Pons (tissue), 1 donor: ENCODE measurements at places on chromosomes 5 and 9.

DNA sequence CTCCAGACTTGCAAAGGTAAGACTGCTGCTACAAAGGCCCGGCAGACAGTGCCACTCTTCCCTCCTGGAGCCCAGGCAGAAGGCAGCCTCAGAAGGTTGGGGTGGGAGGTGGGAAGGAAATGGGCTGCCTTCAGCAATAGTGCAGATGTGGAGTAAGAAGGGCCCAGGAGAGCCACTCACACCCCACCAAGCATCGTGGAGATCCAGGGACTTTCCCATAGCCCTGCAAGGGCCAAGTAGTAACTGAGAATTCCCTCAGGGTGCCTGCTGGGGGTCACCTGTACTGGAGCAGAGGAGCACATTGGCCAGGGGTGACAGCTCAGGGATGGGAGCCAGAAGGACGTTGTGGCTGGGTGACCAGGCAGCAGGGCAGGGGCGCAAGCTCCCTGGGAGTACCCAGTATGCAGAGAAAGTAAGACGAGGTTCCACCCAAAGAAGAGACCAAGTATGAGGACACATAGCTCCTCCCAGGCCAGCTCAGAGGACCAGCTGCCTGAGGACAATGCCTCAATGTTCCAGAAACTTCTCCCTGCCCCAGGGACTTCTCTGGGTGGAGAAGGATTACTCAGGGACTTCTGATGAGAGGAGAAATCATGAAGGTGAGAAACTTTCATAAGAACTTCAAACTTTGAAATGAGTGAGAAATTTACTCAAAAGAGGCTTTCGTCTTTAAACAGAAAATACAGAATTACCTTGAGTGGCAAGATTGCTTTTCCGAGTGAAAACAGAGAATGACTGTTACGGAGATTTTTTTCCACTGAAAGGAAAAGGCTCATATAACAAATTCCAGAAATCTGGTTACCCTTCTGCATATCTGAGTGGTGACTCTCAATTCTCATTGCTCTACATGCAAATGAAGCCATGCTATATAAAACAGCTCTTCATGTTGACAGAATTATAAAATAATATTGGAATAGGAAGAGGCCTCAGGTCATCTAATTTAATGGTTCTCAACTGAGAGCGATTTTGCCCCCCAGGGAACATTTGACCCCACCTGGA is 87.9 kb upstream of the TRIO start:
- DNase-seq: no peak

- DNase-seq: no peak
These were observed 12.6 kb upstream of the DPYSL3 start for GRCh38 chr5:147522435-147522834.

GRCh38 chr5:181109489-181110013 is 21.4 kb downstream of the OR2V1 start:
- no peak for DNase-seq

DNA sequence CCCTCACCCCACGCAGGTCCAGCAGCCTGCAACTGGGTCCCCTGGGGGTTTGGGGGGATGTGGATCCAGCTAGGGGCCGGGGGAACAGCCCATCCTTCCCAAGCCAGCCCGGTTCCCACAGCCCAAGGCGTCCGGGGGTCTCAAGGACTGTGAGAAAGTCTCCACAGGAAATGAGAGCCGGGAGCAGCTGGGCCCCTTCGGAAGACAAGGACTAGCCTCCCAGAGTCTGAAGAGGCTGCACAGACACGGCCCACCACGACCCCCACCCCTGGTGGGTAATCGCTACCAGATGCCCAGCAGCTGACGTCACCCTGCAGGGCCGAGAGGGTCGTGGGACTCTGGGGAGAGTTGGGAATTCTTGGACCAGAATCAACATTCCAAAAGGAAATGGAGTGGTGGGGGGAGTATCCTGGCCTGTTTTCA is 10.5 kb downstream of the SH2D3C start:
- no peak for DNase-seq

- no peak for DNase-seq
These were observed 35.4 kb upstream of the GDNF start for GRCh38 chr5:37875051-37875787.

- DNase-seq: no peak
These were observed 60.7 kb upstream of the IFNE start for GRCh38 chr9:21542787-21543186.

DNA sequence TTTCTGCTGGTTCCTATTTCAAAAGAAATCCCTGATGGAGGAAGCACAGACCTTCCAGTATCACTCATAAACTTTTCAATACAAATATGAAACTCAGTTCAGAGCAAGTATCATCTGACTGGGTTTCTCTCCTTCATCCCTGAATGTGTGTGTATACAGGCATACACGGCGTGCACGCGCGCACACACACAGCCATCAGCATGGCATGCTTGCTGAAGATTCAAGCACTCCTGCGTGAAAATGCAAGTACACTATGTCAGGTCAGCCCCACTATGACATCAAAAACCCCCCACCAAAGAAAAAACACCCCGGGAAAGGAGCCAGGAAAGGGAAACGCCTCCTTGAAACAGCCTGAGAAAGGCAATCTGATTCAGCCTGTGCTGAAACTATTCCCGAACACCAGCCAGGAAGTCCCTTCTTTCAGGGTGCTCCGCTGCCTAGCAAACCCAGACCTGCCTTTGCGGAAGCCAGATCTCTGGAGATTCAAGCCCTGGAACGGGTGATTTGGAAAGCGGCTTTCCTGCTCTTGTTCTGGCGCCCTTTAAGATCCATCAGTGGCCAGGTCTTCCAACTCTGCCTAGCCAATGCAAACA is 831 bp downstream of the KLHL3 start:
- DNase-seq: no peak
